Effector CD4-positive, alpha-beta T cell (primary cell): ENCODE measurements at places on chromosomes 3 and 15.

- no peak for DNase-seq
Measured at GRCh38 chr15:92623435-92623834, 32.1 kb downstream of the FAM174B start.

DNA sequence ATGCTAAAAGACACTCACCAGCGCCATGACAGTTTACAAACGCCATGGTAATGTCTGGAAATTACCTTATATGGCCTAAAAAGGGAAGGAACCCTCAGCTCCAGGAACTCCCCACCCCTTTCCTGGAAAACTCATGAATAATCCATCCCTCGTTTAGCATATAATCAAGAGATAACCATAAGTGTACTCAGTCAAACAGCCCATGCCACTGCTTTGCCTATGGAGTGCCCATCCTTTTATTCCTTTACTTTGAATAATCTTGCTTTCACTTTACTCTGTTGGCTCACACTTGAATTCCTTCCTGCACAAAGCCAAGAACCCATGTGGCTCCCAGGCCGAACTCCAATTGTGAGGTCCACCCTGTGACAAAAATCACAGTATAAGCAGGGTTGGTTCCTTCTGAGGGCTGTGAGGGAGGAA is 19.1 kb upstream of the FSTL1 start:
- DNase-seq = no peak

DNA sequence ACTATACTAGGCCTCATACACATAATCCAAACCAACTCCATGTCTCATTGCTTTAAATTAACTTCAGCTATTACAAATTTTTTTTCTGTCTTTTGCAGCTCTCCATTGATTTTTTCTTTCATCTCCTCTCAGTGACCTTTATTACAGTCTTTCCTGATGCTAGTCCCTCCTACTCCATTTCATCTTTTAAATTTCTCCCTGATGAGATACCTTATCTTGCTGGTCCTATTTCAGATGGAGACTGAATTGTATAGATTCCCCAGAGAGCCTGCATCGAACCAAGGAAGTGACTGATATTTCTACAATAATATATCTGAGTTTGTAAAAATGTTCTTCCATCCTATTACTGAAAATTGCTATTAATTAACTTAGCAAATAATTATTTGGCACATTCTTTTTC is 45.7 kb upstream of the NEO1 start:
- DNase-seq = no peak

DNA sequence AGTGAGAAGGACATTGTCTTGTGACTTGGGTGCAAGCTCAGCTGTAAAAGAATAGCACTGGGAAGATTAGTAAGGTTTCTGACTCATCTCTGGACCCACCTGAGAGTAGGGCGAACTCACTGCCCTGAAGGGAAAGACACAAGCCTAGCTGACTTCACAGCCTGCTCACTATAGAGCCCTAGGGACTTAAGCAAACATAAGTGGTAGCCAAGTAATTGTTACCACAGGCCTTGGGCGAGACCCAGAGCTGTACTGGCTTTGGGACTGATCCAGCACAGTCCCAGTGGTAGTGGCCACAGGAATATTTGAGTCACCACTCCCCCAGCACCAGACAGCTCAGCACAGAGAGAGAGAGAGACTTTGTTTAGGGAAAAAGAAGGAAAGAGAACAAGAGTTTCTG is 429.9 kb downstream of the TBL1XR1 start:
- DNase-seq = no peak

GRCh38 chr15:81924729-81925128 is 121.1 kb downstream of the MEX3B start:
- DNase-seq = no peak

DNA sequence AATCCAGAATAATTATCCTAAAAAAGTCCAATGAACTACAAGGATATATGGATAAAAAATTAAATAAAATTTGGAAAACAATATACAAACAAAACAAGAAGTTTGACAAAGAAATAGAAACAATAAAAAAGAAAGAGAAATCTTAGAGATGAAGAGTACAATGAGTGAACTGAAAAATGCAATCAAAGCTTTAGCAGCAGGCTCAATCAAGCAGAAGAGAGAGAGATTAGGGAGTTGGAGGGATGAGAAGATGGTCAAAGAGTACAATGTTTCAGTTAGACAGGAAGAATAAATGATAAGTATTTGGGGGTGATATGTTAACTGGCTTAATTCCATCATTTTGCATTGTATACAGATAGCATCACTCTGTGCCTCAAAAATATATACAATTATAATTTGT is 29.9 kb downstream of the POLQ start:
- DNase-seq = no peak
